AG09319 (cell line): ENCODE measurements at places on chromosomes 2 and 18.
A peak's percentile ranks its signal among the peaks of the same experiment; 100 is the strongest.

GRCh38 chr2:212193803-212194202 is 344.8 kb downstream of the ERBB4 start:
- DNase-seq, result no peak

DNA sequence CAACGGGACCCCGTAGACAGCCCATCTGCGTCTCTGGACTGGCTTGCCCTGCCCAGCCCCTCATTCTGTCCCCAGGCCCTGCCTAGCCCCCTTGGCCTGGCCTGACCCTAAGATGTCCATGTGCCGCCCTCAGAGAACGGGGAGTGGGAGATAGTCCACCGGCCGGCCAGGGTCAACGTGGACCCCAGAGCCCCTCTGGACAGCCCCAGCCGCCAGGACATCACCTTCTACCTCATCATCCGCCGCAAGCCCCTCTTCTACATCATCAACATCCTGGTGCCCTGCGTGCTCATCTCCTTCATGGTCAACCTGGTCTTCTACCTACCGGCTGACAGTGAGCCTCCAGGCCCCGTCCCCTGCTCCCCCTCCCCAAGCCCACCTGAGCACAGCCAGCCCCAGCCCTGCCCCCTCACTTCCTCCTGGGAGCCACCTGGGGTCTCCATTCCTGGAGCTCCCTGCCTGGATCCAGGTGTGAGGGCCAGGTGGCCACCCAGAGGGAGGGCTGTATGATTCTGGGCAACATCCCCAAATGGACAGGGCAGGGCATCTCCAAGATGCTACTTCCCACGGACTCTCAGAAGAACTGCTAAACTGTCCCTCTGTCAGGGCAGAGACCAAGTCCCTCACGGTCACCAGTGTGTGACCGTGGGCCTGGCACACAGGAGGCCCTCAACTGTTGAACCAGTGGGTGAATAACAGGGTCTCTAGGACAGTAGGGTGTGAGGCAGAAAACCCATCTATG is 4.0 kb downstream of the CHRND start:
- DNase-seq, result no peak

DNA sequence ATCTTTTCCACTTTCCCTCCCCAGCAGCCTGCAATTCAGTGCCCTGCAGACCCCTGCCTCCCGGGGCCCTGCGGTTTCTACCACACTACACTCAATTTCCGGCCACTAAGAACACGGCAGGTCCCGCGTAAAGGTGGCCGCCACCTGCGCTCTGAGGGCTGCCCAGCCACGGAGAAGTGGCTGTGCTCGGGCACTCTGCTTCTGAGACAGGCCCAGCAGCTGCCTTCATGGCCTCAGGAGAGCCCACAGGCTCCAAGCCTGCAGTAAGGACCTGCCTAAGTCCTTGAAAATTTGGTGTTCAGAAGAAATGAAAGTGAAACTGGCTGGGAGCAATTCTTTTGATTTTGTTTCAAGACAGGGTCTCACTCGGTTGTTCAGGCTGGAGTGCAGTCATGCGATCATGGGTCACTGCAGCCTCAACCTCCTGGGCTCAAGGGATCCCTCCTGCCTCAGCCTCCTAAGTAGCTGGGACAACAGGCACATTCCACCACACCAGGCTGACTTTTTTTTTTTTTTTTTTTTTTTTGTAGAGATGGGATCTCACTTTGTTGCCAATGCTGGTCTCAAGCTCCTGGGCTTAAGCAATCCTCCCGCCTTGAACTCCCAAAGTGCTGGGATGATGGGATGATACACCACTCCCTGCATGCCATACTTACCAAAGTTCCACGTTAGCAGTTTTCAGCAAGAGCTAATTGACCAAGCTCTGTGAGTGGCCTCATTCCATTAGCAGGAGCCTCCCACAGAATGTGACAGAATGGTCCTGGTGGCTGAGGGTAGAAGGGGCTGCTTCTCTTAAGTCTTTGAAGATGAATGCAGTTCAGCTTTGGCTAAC is 14.6 kb upstream of the ALPP start:
- DNase-seq, result no peak

DNA sequence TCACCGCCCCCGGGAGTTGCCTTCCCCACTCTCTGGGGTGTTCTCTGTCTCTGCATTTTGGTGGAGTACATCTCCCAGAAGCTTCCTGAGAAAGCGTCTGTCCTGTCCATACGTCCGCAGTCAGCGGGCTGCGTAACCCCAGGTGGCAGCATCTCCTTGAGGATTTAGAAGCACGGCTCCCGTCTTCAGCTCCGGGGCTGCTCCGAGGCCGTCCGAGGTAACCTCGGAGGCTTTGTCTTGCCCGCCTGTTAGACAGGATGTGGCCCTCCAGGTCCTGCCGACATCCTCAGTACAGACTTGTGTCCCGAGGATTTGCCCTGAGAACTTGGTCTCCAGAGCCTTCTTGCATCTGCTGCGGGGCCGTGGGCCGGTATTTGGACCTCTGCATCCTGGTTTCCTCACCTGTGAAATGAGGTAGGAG is 58.4 kb downstream of the CTDP1 start:
- DNase-seq, result no peak

GRCh38 chr2:137892739-137893138 is 71.5 kb upstream of the HNMT start:
- no peak for DNase-seq

GRCh38 chr2:70471129-70471528 is 82.5 kb downstream of the TGFA start:
- DNase-seq, result no peak

- DNase-seq, result no peak
These were observed 38.6 kb upstream of the PRLH start for GRCh38 chr2:237527766-237528165.

DNA sequence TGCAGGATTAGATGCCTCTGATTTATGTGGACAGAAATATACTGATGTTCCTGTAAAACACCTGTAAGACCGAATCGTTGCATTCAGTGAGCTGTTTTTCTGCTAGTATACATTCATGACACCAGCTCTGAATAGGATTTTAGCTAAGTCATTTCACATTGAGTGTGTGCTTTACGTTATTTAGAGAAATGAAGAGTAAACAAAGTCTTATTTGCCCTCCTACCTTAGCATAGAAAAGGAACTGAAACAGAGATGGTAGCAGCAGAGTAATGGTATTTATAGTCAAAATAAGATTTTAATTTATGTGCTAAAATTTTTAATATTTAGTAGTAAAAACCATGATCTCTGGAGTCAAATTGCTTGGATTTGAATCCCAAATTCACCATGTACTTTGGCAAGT is 168.0 kb downstream of the CERS6 start:
- no peak for DNase-seq

DNA sequence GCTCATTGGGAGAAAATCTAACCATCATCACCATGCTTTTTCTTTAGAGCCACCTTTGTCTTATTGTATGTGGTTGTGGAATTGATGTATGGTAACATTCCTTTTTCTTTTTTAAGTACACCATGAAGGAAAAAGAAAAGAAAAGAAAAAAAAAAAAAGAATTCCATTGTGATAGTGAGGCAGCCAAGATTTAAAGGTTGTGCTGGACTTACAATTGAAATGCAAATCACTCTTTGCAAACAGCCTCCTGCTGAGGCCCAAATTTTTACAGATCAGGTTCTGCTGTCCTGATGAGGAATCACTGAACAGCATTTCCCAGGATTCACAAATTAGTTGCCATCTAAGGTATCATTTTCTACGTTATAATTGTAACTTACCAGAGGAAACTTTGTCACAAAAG is 1101.0 kb upstream of the FANCL start:
- no peak for DNase-seq

GRCh38 chr18:33183136-33183535 is 257.4 kb downstream of the CCDC178 start:
- DNase-seq, result no peak

GRCh38 chr2:204046145-204046544 is 109.6 kb downstream of the ICOS start:
- no peak for DNase-seq

DNA sequence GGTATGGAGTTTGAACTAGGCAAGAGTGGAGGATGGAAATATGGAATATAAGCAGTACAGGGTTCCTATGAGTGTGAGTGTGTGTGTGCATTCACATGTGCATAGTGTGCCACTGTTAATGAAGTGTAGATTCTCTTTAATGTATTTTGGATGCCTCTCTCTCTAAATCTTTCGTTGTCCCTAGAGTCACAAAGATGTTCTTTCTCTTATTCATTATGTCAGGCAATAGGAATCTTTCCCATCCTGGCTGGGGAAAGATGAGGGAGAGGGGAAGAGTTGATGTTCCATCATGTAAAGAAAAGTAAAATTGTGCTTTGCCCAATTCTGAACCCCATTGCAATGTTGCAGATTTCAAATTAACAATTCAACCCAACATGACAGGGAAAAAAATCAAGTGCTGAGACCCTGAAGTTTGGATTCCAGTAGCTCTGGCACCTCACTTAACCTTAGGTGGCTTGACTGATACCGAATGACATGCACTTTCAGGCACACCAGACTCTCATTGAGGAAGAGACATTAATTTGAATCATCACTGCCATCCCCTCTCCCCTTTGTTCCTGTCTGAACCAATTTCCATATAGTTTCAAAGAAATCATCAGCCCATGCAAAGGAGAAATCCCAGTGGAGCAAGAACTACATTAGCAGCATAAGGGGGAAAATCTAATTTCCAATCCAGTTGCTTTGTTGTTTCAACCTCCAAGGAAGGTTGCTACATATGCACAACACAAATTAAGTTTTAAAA is 28.0 kb downstream of the KLF7 start:
- no peak for DNase-seq

GRCh38 chr18:47931718-47932103 is 1.3 kb upstream of the SMAD2 start:
- DNase-seq, result no peak

GRCh38 chr2:26820932-26821331 is 27.0 kb upstream of the DPYSL5 start:
- DNase-seq, result no peak

DNA sequence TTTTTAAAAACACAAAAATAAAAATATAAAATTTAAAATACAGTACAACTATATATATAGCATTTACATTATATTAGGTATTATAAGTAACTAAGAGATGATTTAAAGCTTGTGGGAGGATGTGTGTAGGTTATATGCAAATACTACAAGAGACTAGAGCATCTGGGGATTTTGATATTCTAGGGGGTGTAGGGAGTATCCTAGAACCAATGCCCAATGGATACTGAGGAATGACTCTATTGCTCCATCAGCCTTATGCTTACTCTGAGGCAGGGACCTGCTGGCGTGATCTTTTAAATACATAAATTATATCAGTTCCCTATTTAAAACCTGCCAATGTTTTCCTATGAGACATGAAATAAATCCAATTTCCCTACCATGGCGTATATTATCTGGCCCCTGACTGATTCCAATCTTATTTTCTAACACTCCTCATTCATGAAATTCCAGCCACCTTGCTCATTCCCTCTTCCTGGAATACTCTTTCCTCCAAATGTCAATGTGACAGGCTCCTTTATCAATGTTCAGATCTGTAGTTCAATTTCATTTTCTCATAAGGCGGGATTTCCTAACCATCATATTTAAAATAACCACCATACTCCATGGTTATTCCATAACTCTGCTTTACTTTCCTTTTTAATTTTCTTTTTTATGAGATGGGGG is 22.2 kb downstream of the SP3 start:
- DNase-seq, result no peak

DNA sequence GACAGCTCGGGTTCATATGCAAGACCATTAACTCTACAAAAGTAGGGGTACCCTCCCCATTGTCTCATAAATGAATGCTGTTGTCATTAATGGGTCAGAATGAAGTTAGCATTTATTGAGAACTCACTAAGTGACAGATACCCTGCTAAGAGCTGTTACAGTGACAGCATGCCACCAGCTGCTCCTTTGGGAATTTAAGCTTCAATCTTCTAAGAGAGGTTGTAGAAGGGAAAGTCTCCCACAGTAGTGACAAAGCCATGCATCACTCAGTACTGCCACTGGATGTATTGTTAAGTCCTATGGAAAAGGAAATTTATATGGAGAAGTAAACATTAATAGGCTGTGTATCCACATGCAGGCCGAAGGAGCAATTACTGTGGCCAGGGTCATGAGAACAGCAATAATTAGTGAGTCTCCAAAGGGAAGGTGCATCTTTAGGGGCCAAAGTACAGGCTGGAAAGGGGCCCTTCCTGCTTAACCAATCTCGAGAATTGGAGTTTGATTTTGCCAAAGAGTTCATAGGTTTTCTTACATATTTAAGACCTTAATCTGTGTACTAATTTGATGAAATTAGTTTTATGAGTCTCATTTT is 64.5 kb upstream of the FAM124B start:
- no peak for DNase-seq

DNA sequence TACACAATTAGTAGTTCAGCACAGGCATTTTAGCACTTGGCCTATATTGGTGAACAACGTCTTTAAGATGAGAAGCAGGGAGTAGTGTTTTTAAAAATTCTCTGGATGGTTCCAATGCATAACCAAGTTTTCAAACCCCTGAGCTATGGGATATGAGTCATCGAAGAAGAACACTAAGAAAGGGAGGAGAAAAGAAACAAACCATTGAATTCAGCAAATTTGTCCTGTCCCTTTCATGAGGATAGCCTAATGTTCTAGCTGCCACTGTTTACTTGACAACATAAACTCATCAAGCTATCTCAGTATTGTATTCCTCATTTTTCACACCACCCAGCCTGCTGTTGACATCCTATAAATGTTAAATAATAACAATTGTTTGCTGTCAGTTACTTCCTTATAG is 158.0 kb downstream of the BARD1 start:
- no peak for DNase-seq

GRCh38 chr2:227325839-227326195 is 766 bp downstream of the MFF start:
- no peak for DNase-seq

- DNase-seq, result peak; percentile 58
These were observed 239.6 kb downstream of the MREG start for GRCh38 chr2:215773728-215774127.

DNA sequence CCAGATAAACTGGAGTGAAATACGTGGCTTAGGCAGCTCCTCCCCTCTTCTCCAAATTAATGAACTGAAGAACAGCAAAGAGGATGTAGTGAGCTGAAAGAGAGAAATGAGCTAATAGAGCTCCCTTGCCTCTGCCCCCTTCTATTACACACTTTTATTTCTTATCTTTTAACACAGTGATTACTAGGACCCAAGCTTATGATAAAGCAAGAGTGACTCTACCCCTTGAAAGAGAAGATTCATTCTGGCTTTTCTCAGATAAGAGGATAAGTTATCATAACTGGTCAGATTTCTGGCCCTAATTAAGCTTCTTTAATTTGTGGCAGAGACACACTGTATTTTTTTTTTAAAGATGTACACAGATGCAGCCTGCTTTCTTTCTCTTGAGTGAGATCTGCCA is 102.2 kb downstream of the MSTN start:
- no peak for DNase-seq

- no peak for DNase-seq
These were observed 8.2 kb downstream of the SRSF7 start for GRCh38 chr2:38742797-38743559.

GRCh38 chr2:183998797-183999190 is 599.5 kb upstream of the ZNF804A start:
- no peak for DNase-seq

- no peak for DNase-seq
These were observed 120.8 kb downstream of the LTBP1 start for GRCh38 chr2:33067598-33067997.
